Muscle of arm (tissue), 14 donors: ENCODE measurements at places on chromosomes 12 and 14. TPM values are rescaled to one million over a fixed set of nuclear protein-coding genes. Genes with fewer than 3 reads are reported as not detected.
A peak's percentile ranks its signal among the peaks of the same experiment; 100 is the strongest.

The SETD3 gene
- polyA plus RNA-seq = 74.9 TPM

The FIGNL2 gene
- polyA plus RNA-seq = 0.90 TPM

The JDP2 gene
- 49.5 TPM for polyA plus RNA-seq

The PELI2 gene
- polyA plus RNA-seq = not detected

DNA sequence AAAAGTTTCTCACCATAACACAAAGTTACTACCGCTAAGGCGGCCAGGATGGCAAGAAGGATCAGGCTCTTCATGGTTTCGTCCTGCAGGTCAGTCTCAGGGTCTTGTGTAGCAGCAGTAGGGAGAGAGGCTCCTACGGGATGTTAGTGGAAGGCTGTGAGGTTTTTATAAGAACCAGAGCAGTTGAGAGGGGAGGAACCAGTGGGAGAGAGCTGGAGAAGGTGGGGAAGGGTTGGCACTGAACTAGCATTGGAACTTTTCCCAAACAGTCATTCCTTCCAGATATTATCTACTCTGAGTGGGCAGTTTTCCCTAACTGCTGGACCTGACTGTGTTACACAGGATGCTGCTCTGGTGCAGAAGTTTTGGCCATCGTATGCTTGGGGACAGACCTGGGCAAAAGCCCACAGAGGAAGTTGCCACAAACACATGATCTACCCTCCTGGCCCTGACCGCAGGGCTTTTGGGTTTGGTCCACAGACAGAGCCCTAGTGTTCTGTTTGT is at the start of gene MGP:
Gene MGP (minus strand): TSS at position 137 of the 504 bp plus-strand sequence. CDS start 63 bp downstream, at position 74.
- peak; percentile 92 for DNase-seq

DNA sequence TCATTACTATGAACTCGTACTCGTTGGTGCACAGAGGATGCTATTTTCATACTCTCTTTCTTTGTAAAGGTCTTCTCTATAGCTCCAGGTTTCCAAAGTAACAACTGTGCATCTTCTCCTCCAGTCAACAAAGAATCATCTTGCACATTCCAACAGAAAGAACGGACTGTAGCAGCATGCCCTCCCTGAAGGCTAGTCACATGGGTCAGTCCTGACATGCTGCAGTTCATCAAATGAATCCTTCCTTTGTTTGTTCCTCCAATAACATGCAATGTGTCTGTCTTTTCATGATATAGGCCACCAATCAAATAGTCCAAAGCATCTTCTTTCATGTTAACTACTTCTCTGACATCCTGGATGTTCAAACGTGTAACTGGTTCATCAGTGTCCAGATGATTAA is 42.9 kb downstream of the WDR89 start:
- DNase-seq = no peak

GRCh38 chr14:85788470-85789233 is 258.7 kb downstream of the FLRT2 start:
- peak; percentile 74 for DNase-seq

- DNase-seq = no peak
Observed at GRCh38 chr12:93299262-93299846, 78.4 kb upstream of the NUDT4 start.

DNA sequence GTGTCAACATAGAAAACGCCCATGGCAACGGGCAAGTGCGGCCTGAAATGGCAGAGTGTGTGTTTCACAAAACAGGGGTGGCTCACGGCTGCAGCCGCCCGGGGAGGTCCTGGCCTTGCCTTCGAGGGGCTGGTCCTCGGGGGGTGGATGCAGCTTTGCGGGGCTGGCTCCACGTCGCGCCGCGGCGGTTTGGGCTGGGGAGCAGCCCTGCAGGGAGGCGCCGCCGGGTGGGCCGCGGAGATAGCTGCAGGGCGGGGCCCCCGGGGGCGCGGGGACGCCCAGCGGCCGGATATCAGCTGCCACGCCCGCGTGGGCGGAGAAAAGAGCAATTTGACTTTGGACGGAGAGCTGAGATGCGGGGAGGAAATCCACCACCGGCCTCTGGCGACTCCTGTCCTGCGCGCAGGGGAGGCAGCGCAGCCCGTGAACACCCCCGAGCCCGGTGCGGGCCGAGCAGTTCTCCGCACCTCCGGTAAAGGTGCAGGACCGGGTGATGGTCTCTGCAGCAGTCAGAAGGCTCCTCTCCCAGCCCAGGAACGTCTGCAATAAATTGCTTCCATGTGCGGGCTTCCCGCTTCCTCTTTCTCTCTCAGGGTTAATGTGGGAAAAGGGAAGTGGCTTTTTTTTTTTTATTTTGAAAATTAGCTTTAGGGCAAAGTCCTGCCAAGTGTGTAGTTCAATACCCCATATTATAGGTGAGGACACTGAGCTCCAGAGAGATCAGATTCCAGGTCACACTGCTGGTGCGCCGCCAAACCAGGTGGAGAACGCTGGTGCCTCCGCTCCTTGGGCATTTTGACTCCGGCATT is 110.5 kb downstream of the ARF6 start:
- DNase-seq = peak; percentile 69

- no peak for DNase-seq
Observed at GRCh38 chr12:11412731-11413130, 17.4 kb upstream of the PRB2 start.

DNA sequence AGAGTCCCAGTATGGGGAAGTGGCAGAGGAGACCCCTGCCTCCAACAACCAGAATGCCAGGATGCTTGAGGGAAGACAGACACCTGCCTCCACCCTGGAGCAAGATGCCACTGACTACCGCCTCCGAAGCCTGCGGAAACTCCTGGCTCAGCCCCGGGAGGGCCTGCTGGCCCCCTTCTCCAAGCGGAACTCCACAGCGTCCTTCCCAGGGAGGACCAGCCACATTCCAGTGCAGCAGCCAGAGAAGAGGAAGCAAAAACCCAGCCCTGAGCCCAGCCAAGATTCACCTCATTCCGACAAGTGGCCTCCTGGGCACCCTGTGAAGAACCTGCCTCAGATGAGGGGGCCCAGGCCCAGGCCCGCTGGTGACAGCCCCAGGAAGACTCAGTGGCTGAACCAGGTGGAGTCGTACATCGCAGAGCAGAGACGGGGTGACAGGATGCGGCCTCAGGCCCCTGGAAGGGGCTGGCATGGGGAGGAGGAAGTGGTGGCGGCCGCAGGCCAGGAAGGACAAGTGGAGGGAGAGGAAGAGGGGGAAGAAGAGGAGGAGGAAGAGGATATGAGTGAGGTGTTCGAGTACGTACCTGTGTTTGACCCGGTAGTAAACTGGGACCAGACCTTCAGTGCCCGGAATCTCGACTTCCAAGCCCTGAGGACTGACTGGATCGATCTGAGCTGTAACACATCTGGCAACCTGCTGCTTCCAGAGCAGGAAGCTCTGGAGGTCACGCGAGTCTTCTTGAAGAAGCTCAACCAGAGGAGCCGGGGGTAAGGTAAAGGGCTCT is 93.7 kb downstream of the B4GALNT3 start:
- DNase-seq = no peak

GRCh38 chr12:130196827-130197226 is 34.6 kb downstream of the FZD10 start:
- DNase-seq = no peak

DNA sequence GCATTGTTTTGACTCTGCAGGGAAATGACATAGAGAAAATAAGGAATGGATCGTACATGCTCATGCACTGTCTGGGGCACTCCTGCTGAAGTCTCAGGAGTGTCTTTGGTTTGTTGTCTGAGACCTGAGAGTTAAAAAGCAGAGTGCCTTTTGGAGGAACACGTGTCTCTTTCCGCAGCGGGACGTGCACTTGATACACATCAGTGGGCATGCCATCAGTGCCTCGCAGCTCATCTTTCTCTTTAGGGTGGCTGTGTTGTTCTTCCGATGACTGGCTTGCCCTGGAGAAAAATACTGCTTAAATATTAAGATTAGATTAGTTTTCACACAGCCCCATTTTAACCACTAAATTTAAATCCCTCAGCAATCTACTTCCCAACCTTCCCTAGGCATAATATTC is 835.9 kb downstream of the DIO2 start:
- no peak for DNase-seq

- no peak for DNase-seq
Observed at GRCh38 chr12:99282086-99282485, 365.5 kb upstream of the GARIN6 start.

DNA sequence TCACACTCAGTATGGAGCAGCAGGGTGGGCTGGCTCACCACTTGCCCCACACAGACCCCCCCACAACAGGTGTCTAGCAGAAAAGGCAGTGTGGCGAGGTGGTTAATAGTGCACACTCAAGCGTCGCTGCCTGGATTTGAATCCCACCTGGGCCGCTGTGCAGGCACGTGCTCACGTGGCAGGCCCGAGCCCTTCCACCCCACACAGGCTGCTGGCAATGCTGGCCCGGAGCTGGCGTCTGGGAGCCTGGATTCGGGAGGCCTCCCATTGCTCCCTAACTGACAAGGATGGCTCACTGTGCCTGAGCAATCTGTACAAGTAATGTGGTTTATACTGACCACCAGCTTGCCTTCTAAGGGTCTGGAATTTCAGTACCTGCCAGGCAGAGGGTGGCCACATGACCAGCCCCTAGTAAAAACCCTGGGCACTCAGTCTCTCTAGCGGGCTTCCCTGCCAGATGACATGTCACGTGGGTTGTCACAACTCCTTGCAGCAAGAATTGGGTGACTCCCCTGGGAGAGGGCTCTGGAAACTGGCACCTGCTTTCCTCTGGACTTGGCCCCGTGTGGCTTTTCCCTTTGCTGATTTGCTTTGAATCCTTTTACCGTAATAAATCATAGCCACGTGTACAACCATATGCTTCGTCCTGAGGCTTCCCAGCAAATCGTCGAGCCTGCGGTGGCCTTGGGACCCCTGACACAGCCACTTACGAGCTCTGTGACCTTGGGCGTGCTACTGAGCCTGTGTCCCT is 72.8 kb downstream of the SCARB1 start:
- no peak for DNase-seq
